ENCODE measurements at places on chromosomes 2 and 18.

DNA sequence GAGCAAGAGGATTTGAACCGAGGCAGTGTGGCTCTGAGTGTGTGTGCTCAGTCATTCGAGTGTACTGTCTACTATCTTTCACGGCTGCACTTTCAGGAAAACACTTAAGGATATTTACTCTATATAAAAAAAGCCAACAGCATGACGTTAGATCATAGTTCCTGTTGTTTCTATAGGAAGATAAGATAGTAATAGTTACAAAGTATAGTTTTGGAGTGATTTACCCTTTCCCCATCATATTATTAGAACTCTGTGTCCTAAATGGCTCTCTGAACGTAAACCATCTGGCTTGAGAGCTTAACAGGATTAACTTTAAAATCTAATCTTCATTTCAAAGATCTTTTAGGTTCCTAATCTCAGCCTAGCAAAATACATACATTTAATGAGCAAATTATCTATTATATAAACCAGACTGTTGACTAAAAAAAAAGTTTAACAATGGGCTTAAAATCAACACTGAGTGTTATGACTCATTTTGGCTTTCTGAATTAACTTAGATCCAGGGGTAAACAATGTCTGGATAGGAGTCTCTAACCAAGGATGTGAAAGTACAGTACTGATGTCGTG is 150.3 kb upstream of the DNMT3A start:
- no peak for DNase-seq

DNA sequence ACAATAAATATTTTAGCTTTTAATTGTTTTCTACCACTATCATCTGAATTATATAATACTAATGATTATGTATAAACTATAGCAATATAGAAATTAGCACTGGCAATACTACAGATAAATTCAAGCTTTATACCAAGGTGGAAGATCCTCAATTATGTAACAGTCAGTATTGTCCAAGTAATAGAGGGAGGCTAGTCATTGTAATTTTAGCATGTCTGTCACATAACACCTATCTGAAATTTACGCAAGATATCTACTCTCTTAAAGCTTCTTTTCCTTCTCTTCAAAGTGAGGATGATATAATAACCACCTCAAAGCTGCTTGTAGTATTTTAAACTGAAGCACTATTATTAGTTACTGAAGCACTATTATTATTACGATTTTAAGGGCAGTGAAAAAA is 12.2 kb downstream of the KCNJ3 start:
- DNase-seq: no peak

- DNase-seq: no peak
Observed at GRCh38 chr18:47901624-47902362, 28.7 kb downstream of the SMAD2 start.

GRCh38 chr18:56043641-56044061 is 455.7 kb upstream of the TCF4 start:
- no peak for DNase-seq

DNA sequence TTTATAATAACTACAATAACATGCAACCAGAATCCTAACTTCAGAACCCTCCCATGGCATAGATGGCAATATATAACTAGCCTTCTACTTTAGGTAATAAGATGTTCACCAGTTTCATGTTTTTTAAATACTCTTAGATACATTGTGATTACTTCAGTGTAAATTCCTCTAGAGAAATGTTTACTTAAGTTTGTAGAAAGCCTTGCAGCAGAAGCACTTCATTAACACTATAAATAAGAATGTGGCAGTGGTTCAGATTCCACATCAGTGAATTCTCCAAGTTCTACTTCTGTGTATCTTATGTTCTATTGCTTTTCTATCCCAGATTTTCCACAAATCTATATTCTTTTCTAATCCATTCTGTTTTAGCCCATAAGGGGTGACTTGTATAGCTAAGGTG is 1.2 kb upstream of the RAD51AP2 start:
- DNase-seq: no peak

DNA sequence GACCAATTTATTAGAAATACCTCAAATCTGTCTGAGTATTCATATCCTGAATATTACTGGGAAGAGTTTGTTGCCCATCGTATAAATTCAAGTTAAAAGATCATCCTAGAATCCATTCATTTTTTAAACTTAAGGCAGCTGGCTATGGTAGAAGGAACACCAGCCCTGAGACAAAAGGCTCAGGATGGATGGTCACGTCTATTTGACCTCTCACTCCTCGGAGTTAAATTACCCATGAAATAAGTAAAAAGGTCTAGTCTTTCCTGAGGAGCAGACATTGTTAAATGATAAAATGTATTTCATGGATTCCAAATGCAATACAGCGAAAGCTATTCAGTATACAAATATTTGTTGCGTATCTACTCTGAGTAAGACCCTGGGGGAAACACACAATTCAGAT is 826.0 kb upstream of the LRATD1 start:
- DNase-seq: no peak

DNA sequence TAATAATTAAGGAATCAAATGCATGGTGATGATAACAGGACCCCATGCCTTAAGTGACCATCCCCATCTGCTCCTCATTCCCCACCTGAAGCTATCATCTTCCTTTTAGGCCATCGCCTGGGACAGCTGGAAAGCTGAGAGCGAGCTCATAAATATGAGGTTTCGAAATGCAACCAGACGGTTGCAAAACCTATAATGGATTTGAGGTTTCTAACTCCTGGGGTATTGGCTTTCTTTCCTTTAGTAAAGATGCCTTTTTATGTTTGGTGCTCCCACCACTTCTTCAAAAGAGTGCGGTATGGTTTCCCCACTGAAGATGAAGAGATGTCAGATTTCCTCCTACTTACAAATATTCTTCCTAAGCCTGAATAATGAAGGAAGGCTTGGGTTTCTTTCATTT is 1589.5 kb upstream of the PIK3C3 start:
- no peak for DNase-seq

- DNase-seq: no peak
Observed at GRCh38 chr2:14199040-14199439, 433.5 kb upstream of the LRATD1 start.

DNA sequence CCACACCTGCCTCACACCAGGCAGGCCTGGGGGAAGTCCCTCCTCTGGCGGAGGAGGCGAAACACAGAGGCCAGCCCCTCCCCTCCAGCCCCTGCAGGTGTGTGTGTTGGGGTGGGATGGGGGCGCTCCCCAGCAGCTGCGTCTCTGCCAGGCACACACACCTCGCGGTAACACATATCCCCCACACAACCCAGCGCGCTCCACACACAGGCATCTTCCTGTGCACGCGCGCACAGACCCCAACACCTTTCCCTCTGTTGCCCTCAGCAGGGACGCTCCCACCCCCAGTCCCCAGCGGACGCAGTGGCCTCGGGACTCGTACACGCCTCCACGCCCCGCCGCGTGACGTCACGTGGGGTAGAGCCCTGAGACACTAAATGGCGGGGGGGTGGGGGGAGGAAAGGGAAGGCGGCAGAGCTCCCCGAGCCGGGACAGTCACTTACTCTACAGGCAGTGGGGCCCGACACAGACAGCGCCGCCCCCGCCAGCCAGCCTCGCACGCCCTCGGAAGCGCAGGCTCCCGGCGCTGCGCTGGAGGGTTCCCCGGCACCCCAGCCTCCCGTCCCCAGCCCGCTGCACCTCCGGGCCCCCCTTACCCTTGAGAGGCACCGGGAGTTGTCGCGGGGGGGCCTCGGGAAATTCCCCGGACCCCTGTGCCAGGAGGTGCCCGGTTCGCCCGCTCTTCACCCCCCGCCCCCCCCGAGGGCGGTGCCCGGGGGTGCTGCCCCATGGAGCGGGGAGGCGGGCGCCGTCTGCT is at the start of gene WNT10A:
Gene WNT10A (plus strand): TSS at position 751 of the 757 bp plus-strand sequence. CDS start 144 bp downstream, outside the sequence.
- peak; percentile 63 for DNase-seq

DNA sequence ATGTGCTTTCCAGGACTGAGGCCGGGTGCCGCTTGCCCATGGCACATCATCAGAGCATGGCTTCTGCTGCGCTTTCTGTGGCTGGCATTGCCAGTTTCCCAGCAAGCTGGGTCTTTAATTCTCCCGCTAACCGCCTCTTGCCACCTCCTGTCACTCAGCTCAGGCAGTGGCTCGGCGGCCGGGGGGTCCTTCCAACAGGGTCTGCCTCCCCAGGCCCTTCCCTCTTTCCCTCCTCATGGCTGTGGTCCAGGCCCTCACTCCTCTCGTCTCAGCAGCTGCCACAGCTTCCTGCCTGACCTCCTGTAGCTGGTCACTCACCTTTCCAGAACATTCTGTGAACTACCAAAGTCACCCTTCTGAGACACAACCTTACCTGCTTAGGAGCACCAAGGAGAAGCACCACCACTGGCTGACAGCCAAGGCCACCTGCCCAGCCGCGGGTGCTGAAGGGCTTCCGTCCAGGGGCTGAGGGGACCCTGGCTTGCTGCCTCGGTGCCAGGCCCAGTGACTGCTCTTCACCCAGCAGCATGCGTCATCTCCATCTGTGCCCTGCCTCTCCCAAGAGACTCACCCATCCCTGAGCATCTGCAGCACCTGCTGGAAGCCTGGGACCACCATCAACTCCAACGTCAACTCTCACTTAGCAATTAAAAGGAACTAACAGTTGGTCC is 22.6 kb downstream of the CHMP1B start:
- no peak for DNase-seq

GRCh38 chr2:74137651-74138599 is 9.8 kb downstream of the BOLA3 start:
- DNase-seq: no peak

DNA sequence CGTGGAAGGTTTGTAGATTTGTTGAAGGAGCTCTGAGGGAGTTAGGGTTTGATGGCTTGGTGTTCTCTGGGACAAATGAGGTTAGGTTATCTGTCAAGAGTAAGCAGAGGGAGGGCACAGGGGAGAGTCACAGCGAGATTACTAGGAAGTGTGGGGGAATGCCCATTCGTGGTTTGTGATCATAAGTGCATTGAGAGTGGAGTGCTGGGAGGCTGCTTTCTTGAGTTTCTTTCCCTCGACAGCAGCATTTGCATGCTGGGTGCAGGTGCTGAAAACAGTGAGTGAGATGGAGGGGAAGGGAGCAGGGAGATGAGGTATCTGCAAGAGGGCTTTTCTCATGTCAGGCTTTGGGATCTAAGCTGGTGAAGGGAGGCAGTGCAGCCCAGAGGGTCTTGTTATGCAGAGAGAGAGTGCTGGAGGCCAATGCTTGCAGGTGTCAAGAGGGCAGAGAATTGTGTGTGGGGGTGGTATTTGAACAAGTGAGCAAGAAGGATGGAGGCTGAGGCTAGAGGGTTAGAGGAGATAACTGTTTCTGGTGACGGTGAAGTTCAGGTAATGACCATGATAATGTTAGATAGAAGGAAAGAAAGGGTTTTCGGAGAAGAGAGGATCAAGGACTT is 8.8 kb downstream of the RALB start:
- DNase-seq: no peak

DNA sequence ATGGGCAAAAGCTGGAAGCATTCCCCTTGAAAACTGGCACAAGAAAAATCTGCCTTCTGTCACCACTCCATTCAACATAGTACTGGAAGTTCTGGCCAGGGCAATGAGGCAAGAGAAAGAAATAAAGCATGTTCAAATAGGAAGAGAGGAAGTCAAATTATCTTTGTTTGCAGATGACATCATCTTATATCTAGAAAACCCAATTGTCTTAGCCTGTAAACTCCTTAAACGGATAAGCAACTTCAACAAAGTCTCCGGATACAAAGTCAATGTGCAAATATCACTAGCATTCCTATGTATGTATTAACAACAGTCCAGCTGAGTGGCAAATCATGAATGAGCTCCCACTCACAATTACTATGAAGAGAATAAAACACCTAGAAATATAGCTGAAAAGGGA is 1579.3 kb downstream of the SUCLG1 start:
- no peak for DNase-seq

- DNase-seq: no peak
Observed at GRCh38 chr18:63980896-63981460, 11.1 kb downstream of the SERPINB8 start.

DNA sequence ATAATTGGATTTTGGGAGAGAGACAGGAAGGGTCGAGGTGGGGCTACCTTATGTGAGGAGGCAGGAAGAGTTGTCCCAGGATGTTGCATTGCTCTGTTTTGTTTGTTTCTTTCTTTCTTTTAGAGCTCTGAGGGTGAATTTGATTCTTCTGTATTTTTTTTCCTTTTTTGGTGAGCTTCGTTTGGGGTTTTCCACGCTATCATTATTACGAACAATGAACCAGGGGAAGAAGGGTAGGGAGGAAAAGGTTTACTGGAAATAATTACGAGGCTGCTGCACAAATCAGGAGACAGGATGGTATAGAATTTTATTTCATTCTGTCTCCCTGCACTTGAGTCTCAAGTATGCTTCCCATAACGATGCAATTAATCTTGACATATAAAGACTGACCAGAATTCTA is 51.4 kb upstream of the ZNF516 start:
- DNase-seq: no peak

- DNase-seq: no peak
Observed at GRCh38 chr2:111652038-111652437, 232.0 kb downstream of the ANAPC1 start.

All from stimulated activated CD8-positive, alpha-beta memory T cell treated with anti-CD3 and anti-CD28 coated beads, Interleukin-15, amount 100 ng/mL, for 1 hour (primary cell).